ENCODE measurements at places on chromosomes 7 and 10.
A peak's percentile ranks its signal among the peaks of the same experiment; 100 is the strongest.

DNA sequence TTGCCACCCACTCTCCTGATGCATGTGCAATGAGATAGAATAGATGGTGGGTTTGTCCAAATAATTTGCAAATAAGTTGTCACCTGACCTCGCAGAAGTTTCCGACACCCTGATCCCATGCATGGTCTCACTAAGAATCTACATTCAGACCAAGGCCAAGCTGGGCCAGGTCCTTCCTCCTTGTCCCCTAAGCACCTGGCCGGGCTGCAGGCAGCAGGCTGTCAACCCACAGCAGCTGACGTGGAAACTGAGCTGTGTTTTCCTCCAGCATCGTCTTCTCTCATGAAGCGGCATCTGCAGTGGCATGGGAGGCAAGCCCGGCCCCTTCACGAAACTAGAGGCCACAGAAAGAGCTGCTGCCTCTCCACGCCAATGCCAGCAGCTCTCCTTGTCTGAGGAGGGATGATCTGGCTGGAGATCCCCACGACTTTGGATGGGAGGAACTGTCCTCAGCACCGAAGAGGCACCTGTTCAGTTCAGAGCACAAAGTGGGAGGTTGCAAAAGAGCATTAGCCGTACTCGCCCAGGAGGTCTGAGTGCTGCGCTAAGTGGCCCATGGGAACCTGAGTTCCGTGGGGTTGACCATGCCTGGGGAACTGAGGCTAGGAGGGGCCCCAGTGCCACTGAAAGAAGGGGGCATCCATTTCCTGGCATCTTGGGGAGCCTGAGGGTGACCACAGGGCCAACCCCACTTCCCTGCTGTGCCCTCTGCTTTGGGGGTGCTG lies 110.5 kb upstream of the INSIG1 start:
- H3K27me3 ChIP-seq: peaks cover 11% of the 10 kb centered on the region
- DNase-seq: peak; percentile 69
- H3K4me3 ChIP-seq: no peak overlapping the region
- no peak overlapping the region for H3K27ac ChIP-seq
- H3K4me1 ChIP-seq: peaks cover 4% of the 10 kb centered on the region

DNA sequence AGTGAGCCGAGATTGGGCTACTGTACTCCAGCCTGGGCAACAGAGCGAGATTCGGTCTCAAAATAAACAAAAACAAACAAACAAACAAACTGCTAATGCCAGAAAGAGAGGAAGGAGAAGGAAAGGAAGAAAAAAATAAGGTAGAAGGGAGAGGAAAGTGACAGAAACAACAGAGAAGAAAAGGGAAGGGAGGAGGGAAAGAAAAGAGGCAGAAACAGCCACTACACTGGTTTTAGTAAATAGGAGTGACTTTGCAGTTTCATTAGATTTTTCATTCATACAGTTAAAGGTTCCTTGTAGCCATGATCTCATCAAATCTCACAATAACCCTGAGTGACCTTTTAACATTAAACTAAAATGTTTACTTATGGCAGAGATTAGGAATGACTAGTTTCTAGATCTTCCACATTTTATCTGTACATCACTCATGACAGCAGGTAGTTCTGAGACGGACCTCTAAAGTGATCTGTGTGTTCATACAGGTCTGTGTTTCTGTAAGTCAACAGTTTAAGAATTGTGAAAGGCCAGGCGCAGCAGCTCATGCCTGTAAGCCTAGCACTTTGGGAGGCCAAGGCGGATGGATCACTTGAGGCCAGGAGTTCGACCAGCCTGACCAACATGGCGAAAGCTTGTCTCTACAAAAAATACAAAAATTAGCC lies 191.3 kb upstream of the KLF14 start:
- H3K4me1 ChIP-seq: peaks cover 33% of the 10 kb centered on the region
- H3K4me3 ChIP-seq: no peak overlapping the region
- no peak overlapping the region for H3K27ac ChIP-seq
- no peaks in the 10 kb centered on the region for H3K27me3 ChIP-seq
- H3K36me3 ChIP-seq: peaks cover 17% of the 10 kb centered on the region

GRCh38 chr7:141752634-141753033 lies 11.3 kb upstream of the TAS2R3 start:
- H3K27me3 ChIP-seq: no peaks in the 10 kb centered on the region
- H3K4me3 ChIP-seq: no peak overlapping the region
- peaks cover 78% of the 10 kb centered on the region for H3K36me3 ChIP-seq
- no peaks in the 10 kb centered on the region for H3K4me1 ChIP-seq

GRCh38 chr7:95255691-95256090 lies 68.6 kb downstream of the PON1 start:
- H3K4me1 ChIP-seq: no peaks in the 10 kb centered on the region
- no peaks in the 10 kb centered on the region for H3K27me3 ChIP-seq
- H3K4me3 ChIP-seq: no peak overlapping the region
- no peak for DNase-seq

- H3K4me3 ChIP-seq: no peak overlapping the region
- no peak overlapping the region for H3K27ac ChIP-seq
Observed at GRCh38 chr10:77825965-77826364, 100.6 kb downstream of the DLG5 start.

GRCh38 chr10:34821587-34822585 lies 6.8 kb upstream of the PARD3 start:
- H3K36me3 ChIP-seq: no peaks in the 10 kb centered on the region
- H3K4me3 ChIP-seq: no peak overlapping the region
- no peak overlapping the region for H3K27ac ChIP-seq
- no peaks in the 10 kb centered on the region for H3K4me1 ChIP-seq

DNA sequence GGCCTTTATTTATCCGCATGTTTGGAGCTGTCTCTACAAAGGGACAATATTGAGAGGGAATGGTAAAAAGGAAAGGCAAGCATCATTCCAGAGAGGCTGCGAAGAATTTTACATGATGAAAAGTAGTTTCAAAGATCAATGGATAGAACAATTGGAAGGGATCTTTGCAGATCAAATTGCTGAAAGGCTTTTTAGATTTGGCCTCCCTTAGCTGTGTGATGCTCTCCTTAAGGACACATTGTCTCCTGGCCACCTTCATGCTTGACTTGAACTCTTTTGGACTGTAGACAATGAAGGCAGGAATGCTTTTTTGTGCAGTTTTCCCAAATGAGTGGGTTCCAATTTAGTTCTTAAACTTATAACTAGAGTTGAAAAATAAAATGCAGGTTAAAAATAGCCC lies 344.7 kb downstream of the ARL4A start:
- no peaks in the 10 kb centered on the region for H3K27me3 ChIP-seq
- no peak for DNase-seq

DNA sequence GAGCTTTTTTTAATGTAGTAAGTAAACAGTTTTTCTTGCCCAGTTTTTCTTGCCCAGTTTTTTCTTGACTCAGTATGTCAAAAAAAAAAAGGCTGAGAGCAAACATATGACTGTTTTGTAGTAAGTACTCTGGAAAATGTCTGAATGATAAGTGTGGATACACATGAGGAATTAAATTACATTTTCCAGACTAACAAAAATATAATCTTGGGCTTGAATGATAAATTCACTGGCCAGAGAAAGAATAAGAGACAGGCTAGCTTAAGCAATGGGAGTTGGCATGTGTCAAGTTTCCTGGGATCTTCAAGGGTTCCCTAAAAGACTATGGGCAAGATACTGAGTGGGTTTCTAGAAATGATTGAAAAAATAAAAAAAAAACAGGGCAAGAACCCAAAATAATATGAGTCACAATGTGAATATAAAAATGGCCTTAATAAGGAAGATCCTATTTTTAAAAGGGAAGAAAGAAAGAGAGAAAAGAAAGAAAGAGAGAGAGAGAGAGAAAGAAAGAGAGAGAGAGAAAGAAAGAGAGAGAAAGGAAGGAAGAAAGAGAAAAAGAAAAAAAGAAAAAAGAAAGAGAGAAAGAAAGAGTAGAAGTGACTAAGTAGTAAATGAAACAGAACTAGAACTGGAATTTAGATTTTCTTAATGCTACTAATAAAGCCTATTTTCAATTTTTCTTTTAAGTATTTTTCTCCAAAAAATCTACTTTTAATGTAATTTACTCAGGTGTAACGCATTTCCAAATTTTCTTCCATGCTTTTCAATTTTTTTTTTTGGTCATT lies 60.2 kb downstream of the TFPI2 start:
- H3K36me3 ChIP-seq: peaks cover 6% of the 10 kb centered on the region
- H3K4me1 ChIP-seq: peaks cover 18% of the 10 kb centered on the region
- H3K27me3 ChIP-seq: peaks cover 12% of the 10 kb centered on the region
- H3K27ac ChIP-seq: no peak overlapping the region
- H3K4me3 ChIP-seq: no peak overlapping the region

GRCh38 chr7:12643001-12643643 lies 44.3 kb upstream of the ARL4A start:
- no peak overlapping the region for H3K27ac ChIP-seq
- H3K36me3 ChIP-seq: no peaks in the 10 kb centered on the region
- no peak overlapping the region for H3K4me3 ChIP-seq
- DNase-seq: no peak
- peaks cover 1% of the 10 kb centered on the region for H3K27me3 ChIP-seq

DNA sequence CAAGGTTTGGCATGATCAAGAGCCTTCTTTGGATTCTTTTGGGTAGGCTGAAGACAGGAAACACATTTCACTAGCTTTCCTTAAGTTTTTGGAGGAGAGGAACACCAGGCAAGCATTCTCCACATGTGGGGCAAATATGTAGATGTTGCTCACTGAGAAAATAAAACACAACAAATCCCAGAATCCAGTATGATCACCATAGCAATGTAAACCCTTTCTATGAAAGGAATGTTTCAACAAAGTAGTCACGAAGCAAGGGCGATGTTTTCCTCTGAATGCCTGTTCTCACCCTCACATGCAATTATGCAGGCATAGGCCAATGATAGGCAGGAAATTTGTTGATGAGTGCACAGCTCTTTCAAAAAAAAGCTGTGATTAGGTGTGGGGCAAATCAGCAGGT lies 20.5 kb upstream of the CEP41 start:
- DNase-seq: no peak
- H3K27ac ChIP-seq: no peak overlapping the region
- H3K27me3 ChIP-seq: no peaks in the 10 kb centered on the region
- no peaks in the 10 kb centered on the region for H3K4me1 ChIP-seq
- H3K4me3 ChIP-seq: no peak overlapping the region

- peaks cover 49% of the 10 kb centered on the region for H3K27me3 ChIP-seq
- H3K27ac ChIP-seq: no peak overlapping the region
- H3K36me3 ChIP-seq: no peaks in the 10 kb centered on the region
- no peak overlapping the region for H3K4me3 ChIP-seq
Observed at GRCh38 chr10:59126991-59127390, 49.5 kb upstream of the PHYHIPL start.

DNA sequence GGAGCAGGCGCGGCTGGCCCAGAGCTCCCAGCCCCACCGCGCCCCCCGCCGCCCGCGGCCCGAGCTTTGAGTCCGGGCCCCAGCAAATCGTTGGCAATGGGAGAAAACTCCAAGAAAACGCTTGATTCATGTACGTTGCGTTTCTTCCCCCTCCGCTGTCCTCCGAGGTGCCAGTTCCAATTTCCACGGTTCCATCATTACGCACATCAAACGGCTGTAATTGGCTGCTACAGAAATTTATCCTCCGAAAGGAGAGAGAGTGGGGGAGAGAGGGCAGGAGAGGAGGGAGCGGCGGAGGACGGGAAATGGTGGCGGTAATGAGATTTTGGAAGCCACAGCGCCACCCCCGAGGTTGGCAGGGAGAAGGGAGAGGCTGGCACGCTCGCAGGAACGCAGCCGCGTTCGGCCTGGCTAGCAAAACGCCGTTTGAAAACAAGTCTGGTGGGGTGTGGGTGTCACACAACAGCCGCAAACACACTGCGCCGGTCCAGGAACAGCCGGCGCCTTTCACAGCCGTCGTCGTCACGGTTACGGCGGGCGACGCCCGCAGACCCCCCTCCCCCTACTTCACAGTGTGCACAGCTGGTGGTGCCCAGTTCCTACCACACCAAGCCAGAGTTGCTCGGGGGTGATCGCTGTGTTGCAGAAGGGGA lies 57.5 kb downstream of the UNCX start:
- H3K4me1 ChIP-seq: no peaks in the 10 kb centered on the region
- H3K27ac ChIP-seq: no peak overlapping the region
- H3K36me3 ChIP-seq: no peaks in the 10 kb centered on the region
- no peak overlapping the region for H3K4me3 ChIP-seq

DNA sequence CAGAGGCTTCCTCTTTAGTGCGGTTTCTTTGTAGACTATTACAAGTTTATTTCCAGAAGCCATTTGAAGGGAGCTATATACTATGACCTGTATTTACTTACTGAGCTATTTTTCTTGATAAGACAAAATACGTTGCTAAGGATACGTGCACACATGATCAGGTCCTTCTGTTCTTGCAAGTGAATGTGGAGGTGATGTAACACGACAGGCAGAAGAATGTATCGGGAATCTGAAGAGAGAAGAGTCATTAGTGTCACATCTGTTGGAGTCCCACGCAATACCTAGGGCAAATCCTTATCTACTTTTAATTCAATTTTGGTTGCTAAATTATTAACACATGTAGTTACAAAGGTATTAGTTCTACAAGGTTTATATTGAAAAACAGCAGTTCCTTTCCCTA lies 284.6 kb upstream of the IMMP2L start:
- H3K36me3 ChIP-seq: peaks cover 58% of the 10 kb centered on the region
- peaks cover 1% of the 10 kb centered on the region for H3K4me1 ChIP-seq
- H3K27ac ChIP-seq: no peak overlapping the region
- H3K4me3 ChIP-seq: no peak overlapping the region
- no peak for DNase-seq

- H3K36me3 ChIP-seq: no peaks in the 10 kb centered on the region
- DNase-seq: no peak
- H3K4me1 ChIP-seq: no peaks in the 10 kb centered on the region
- no peaks in the 10 kb centered on the region for H3K27me3 ChIP-seq
- H3K4me3 ChIP-seq: no peak overlapping the region
Observed at GRCh38 chr7:64277630-64278029, 36.1 kb upstream of the ZNF736 start.

- DNase-seq: no peak
- H3K27me3 ChIP-seq: no peaks in the 10 kb centered on the region
- H3K36me3 ChIP-seq: no peaks in the 10 kb centered on the region
- H3K4me1 ChIP-seq: peaks cover 21% of the 10 kb centered on the region
- H3K4me3 ChIP-seq: no peak overlapping the region
Observed at GRCh38 chr10:11208908-11209829, 191.5 kb downstream of the CELF2 start.

- DNase-seq: no peak
- H3K36me3 ChIP-seq: peaks cover 32% of the 10 kb centered on the region
- H3K27me3 ChIP-seq: no peaks in the 10 kb centered on the region
- no peaks in the 10 kb centered on the region for H3K4me1 ChIP-seq
- H3K4me3 ChIP-seq: no peak overlapping the region
- no peak overlapping the region for H3K27ac ChIP-seq
Observed at GRCh38 chr7:2195400-2196246, 37.1 kb downstream of the MAD1L1 start.

DNA sequence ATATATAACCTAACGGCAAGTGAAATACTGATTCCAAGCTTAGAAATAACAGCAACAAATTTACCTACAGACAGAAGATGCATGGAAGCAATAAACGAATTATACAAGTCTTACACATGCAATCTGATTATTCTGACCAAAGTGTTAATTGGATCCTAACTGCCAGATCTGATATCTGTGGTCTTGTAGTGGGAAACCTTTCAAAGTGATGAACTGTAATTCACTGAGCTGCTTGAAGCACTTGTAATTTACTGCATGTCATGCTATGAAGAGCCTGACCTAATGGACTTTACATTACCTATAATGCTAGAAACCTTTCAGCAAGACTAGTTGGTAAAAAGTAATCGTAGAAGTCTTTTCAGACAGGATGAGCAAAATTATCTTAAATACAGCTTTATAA lies 205.6 kb downstream of the FOXP2 start:
- H3K27ac ChIP-seq: no peak overlapping the region
- no peak overlapping the region for H3K4me3 ChIP-seq
- no peaks in the 10 kb centered on the region for H3K27me3 ChIP-seq
- H3K4me1 ChIP-seq: peaks cover 3% of the 10 kb centered on the region
- peaks cover 3% of the 10 kb centered on the region for H3K36me3 ChIP-seq

GRCh38 chr10:131193923-131194322 lies 117.6 kb downstream of the TCERG1L start:
- no peak overlapping the region for H3K27ac ChIP-seq
- H3K36me3 ChIP-seq: no peaks in the 10 kb centered on the region
- H3K4me3 ChIP-seq: no peak overlapping the region
- peak; percentile 73 for DNase-seq
- no peaks in the 10 kb centered on the region for H3K27me3 ChIP-seq

Measured in osteocyte (in vitro differentiated cells).